Fibroblast of lung (primary cell): ENCODE measurements at places on chromosomes 4 and X. TPM values are rescaled to one million over a fixed set of nuclear protein-coding genes. Genes with fewer than 3 reads are reported as not detected.

PASD1 gene
- not detected in 2 replicates for polyA plus RNA-seq

DNA sequence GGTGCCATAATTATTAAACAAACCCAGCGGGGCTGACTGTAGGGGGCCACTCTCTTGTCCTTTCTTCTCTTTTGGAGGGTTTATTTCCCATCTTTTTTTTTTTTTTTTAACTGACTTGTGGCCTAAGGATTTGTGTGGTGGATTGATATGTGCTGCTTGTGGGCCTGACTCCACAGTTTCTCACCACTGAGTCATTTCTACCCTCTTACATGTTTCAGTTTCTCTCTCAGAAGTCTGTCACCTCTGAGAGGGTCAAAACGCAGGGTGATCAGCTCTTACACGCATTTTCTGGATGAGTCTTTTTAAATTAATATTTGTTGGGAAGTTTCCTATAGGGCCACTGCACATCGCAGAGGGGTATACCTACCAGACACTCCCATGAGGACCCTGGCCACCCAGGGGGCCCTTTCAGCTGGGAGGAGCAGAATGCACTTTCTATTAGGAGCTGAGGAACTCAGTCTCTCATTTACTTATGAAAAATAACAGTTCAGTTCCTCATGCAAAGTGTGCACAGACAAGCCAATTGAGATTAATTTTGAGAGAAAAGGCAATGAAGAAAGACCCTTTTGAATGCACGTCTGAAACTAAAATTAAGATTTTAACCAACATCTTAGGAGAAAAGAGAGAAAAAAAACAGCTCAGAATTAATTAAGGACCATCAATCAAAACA, 407.9 kb downstream of the TECRL start:
- DNase-seq: no peak

- DNase-seq: no peak
These were observed 166.5 kb upstream of the HAND2 start for GRCh38 chr4:173696551-173696950.

DNA sequence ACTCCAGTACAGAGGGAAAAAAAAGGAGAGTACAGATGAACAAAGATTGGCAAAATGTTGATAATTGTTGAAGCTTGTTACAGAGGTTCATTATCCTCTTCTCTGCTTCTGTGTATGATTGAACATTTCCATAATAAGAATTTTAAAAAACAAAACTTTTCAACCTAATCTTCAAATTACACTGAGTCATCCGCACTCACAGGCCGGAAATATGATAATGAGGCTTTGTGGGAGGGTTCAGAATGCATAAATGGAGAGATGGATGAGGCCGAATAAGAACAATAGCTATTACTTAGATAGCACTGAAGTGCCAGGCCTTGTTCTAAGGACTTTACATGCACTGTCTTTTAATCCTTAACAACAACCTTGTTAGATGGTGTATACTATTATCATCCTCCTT, 4.6 kb upstream of the ERCC6L start:
- peak; percentile 67 for DNase-seq

DNA sequence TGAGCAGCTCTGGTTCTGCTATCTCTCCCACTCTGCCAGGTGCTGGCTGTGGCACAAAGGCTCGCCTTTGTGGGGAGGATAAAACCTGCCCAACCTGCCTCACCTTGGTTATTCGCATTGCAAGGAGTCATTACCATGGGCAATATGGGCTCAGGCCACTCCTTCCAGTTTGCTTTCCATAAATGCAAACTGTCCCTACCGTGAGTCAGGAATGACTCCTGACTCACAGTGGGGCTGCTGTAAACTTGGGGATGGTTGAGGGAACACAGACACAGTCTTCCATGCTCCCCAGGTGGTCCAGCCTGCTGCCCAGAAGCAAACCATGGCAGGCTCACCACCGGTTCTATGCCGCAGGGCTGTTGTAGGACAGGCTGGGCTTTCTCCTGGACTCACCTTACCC, 36.1 kb downstream of the COQ2 start:
- DNase-seq: no peak

DNA sequence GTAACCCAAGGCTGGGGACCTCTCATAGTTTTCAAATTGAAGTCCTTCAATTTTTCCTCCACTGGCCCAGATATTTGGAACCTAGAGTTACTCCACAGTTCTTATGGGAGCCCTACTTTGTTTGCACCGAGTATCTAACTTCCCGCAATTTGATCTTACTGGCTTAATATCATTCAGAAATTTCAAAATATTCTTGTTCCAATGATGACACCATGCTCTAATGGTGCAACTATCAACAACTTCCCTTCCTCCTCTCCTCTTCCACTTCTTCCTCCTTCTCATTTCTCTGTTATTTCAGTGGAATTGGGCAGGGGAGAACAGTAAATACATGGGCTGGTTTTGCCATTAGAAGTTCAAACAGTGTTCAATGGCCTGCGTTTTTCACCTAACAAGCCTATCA, 20.2 kb downstream of the PDCL2 start:
- DNase-seq: no peak

NSUN7 gene
- not detected in 2 replicates for polyA plus RNA-seq

DNA sequence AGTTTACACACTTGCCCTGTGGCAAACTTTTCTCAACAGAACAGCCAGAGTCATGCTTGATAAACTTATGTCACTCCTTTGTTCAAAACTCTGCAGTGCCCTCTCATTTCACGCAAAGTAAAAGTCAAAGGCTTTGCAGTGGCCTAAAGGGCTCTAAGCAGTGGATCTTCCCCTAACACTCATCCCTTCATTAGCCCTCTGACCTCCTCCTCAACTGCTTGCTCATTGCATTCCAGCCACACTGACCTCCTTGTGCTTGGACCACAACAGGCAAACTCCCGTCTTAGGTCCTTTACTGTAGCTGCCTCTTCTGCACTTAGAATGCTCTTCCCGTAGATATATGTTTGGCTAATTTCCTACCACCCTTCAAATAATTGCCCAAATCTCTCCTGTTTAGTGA, 5.6 kb downstream of the PRDM5 start:
- no peak for DNase-seq

DNA sequence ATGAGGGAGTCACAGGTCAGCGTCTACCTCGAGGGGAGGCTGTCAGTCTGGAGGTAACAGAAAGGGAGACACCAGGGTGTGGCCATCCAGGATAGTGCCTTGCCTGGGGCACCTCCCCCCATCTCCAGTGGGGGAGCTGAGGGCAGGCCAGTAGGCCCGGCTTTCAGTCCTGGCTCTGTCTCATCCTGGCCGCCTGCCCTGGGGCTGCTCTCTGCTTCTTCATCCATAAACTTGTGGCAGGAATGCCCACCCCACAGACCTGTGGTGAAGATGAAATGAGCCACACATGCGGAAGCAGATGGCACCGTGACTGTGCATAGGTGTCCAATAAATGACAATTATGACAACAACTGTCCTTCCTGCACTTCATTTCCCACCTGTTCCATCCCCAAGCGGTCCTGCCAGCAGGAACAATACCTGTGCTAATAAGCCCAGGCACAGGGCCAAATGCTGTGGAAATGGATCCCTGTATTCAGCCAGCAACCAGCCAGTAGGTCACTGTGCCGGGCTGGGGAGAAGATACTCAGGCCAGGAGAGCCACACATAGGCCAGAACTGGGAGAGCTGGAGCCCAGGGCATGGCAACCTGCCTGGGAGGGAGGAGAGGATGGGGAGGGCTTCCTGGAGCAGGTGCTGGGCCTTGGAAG, 30.2 kb downstream of the TRO start:
- no peak for DNase-seq

GRCh38 chr4:4499438-4500123, 42.3 kb downstream of the STX18 start:
- DNase-seq: no peak

DNA sequence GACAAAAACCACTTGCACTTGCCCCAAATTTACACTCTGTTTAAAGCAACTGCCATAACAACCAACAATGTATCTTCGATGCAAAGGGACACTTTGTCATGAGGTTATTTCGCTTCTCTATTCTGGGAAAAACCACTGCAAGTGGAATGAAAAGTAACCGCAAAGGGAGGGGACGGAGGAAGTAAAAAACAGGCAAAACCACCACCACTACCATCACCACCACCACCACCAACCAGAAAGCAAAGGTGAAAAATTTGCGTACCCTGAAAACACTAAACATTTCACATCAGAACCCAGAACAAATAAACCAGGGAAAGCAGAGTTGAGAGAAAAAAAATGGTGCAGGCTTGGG, 1.2 kb upstream of the N4BP2 start:
- no peak for DNase-seq

CFP gene
- 0.08 and 0.17 TPM in 2 replicates for polyA plus RNA-seq

DNA sequence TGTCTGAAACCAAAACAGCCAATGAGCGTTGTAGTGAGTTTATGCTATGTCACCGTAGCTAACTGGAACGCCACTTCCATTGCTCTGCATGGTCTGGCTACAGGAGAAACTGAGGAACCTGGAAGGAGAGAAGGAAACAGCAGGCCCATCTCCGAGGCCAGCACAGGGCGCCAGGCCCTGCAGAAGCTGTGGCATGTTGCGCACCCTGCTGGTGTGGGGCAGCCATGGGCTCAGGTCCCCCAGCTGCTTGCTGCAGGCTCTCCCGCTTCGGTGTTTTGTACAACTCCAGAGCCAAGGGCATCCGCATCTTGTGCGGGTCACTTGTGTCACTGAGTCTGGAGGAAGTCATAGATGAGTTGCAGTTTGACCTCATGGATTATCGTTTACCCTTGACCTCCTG, 89.2 kb downstream of the AFAP1 start:
- DNase-seq: no peak

RRH gene
- polyA plus RNA-seq: 0.07 and 0.08 TPM in 2 replicates

DNA sequence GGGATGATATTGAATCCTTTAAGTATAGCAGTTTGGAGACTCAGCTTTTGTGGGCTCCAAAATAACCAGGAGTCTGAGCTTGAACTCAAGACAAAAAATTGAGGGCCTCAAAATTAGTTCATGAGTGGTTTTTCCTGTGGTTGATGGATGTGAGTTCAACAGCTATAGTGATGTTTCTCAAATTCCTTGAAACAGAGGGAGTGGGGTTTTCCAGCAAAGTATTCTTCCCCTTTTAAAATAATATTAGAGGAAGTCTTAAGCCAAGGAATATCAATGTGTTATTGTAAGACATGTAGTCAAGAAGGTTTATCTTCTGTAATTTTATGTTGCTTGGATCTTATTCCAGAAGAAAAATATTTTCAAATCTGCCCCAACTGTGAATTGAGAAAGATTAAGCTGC, 10.6 kb downstream of the OTC start:
- no peak for DNase-seq

GRCh38 chr4:74675673-74676279, 118.5 kb downstream of the BTC start:
- DNase-seq: peak; percentile 84

DNA sequence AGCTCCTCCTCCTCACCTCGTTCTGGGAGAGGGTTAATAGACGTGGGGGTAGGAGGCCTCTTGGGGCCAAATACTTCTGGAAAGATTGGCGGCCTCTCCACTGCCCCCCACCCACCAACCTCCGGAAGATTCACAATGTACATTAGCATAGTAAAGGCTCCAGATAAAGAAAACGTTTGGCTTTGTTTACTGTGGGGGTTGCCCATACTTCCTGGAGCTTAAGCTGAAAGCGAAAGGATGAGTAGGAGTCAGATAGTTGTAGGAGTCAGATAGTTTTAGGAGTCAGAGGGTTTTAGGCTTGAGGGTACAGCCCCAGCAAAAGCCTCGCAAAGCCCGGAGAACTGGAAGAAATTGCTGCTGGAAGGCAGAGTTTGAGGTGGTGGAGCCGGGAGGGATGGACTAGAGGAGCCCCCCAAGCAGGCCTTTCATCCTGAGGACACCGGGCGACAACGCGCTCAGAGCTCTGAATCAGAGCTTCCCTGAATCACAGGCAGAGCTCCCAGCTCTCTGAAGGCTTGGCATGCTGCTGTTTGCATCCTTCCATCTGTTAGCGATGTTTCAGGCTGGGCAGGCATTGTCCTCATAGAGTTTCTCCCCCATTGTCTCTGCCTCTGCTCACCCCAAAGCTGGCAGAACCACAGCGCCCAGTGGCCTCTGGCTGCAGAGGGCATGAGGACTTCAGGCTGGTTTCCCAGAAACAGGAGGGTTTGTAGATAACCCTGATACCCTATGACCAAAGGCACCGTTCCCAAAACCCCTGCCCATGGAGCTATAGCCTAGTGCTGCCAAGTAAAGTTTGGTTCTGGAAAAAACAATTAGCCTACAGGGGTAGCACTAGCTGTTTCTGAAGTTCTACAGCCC, 280.7 kb downstream of the BCOR start:
- DNase-seq: peak; percentile 49

DNA sequence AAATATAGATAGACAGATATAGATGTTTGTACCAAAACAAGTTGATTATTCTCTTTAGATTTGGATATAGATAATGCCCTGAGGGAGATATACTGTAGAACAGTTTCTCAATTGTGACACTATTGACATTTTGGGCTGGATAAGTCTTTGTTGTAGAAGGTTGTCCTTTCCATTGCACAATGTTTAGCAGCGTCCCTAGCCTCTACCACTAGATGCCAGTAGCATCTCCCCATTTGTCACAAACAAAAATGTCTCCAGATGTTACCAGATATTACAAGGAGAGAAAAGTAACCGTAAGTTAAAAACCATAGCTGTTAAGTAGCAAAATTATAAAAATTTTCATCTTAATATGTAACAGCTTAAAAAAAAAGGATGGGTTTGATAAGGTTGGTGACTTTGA, 2595.3 kb downstream of the ARAP2 start:
- peak; percentile 58 for DNase-seq

FHDC1 gene
- 0.06 and 0.14 TPM in 2 replicates for polyA plus RNA-seq

- DNase-seq: peak; percentile 82
These were observed 42.2 kb downstream of the AGA start for GRCh38 chr4:177400030-177400429.

HNRNPD gene
- 58.6 and 79.8 TPM in 2 replicates for polyA plus RNA-seq

GRCh38 chr4:96194993-96195392, 355.1 kb downstream of the PDHA2 start:
- DNase-seq: no peak

- DNase-seq: no peak
These were observed 61.6 kb upstream of the ACSL1 start for GRCh38 chr4:184887333-184887732.
